ENCODE measurements at places on chromosomes 4 and X. TPM values are rescaled to one million over a fixed set of nuclear protein-coding genes. Genes with fewer than 3 reads are reported as not detected.

DNA sequence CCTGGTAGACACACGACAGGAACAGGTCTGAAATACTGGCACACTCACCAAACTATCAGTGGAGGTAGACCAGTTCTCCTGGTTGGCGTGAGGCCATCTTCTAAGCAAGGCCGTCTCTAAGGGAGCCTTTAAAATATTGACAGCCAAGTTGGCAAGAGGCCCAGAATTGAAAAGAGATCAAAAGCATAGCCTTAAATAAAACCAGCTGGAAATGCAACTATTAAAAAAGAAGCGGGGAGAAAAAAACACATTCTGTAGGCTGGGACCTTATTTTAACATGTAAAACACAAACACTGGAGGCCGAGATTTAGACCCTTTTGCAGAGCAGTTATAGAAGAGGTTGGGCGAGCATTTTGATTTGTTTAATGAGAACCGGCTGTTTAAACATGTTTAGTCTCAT lies 233.0 kb upstream of the CLNK start:
- no peak for DNase-seq

GRCh38 chr4:8409264-8410065 lies 31.1 kb downstream of the ACOX3 start:
- peak; percentile 30 for DNase-seq

- no peak for DNase-seq
Observed at GRCh38 chrX:44203791-44204190, 139.7 kb downstream of the EFHC2 start.

DNA sequence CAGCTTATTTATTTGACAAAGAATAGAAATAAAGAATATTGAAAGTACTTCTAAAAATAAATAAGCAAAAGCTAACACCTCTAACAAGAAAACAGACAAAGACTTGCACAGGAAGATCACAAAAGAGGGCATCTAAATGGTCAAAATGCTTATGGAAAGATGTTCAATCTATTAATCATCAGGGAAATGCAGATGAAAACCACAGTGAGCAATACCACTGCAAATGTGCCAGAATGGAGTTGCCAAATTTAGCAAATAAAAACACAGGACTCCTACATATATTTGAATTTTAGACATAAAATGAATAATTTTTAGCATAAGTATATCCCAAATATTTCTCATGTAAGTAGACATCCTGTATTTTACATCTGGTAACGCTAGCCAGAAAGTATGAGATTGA lies 56.1 kb upstream of the HPGD start:
- peak; percentile 22 for DNase-seq

DNA sequence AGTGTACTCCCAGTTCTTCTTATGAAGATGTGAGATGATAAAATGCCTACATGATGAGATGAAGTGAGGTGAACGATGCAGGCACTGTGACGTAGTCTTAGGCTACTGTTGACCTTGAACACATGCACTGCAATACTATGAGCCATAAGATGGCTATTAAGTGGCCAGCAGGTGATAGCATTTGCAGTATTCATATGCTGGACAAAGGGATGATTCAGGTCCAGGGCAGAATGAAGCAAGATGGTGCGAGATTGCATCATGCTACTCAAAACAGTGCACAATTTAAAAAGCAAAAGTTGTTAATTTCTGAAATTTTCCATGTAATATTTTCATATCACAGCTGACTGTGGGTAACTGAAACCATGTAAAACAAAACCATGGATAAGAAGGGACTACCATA lies 781.4 kb downstream of the PCDH18 start:
- peak; percentile 8 for DNase-seq

DNA sequence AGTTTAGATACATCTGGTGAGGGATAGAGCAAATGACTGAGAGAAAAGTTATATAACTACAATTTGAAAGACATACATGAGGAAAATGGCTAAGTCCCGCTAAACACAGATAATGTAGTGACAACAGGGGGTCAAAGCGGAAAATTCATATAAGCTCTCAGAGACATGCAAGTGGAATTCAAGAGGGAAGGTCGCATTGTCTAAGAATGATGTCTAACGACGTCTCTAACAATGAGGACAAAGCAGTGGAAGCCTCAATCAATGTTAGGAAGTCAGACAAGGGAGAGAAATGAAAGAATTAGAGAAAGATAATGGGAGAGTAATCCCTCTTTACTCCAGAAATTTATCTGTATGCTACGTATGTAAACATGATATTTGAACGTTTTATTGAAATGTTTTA lies 113.4 kb downstream of the ANTXR2 start:
- no peak for DNase-seq

- no peak for DNase-seq
Observed at GRCh38 chrX:12308420-12308819, 170.1 kb downstream of the FRMPD4 start.

GRCh38 chr4:159506801-159507517 lies 404.1 kb downstream of the RAPGEF2 start:
- DNase-seq, result no peak

DNA sequence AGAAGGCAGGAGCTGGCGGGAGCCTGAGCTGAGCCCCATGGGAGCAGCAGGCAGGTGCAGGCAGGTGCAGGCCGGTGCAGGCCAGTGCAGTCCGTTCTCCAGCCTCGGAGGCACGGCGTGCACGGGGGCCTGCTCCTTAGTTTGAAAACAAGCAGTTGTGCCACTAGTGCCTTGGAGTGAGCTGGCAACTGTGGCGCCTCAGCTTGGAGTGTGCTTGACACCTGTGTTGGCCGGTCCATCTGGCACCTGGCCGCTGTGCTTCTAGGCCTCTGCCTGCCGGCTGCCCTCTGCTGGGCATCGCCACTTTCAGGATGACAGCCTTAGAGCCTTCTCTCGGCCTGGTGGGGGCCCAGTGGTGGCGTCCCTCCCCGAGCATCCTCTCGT lies 47.9 kb downstream of the RGS12 start:
- no peak for DNase-seq

GRCh38 chr4:4356106-4357041 lies 30.5 kb upstream of the NSG1 start:
- DNase-seq, result no peak

GRCh38 chr4:58760737-58761136 lies 1650.6 kb upstream of the IGFBP7 start:
- DNase-seq, result peak; percentile 34

- DNase-seq, result peak; percentile 41
Observed at GRCh38 chrX:17376431-17377077, 1.6 kb downstream of the NHS start.

DNA sequence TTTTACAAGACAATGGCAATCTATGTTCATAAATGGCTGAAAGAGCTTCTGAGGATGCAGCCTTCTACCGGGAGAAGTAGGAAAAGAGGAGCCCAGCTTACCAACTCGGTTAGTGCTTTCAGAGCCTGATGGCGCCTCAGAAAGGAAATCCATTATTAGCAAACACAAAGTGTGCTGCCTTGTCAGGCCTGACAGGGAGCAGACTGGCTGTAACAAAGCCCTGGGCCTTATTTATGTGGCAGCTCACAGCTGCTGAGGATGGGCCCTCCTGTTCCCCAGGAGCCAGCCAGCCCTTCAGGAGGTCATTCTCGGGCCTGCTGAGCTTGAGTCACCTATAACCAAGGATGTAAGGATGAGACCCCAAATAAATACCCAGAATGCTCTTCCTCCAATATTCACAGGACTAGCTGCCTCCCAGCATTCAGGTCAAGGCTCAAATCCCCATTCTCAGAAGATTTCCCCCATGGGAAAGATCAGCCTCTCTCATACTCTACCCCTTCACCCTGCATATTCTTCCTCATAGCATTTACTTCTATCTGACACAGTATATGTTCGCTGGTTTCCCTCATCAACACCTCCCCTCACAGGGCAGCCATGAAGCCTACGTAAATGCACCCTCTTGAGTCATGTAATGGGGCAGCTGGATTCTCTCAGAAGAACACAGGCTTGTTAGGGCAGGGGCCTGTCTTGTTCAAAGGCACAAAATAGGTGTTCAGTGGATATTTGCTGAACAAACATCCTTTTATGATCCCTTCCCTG lies 227.0 kb upstream of the RASGEF1B start:
- no peak for DNase-seq

GRCh38 chrX:40099055-40099958 lies 1.5 kb upstream of the BCOR start:
- peak; percentile 41 for DNase-seq

DNA sequence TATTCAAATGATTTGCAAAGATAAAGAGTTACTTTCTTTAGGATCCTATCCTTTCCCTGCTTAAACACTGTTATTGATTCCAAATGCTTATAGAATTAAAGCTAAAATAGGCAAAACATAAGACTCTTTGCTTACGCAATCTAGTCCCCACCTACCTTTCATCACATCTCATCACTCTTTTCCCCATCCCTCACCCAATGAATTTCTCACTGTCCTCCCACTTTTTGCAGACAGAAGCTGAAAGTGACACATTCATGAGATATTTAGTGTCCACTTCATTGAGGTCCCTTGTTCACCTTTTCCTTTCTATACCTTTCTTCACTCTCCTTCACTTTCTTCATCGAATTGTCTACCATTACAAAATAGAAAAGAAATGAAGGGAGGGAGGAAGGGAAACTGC lies 424 bp downstream of the SATL1 start:
- no peak for DNase-seq

- DNase-seq, result no peak
Observed at GRCh38 chrX:1464971-1465285, 12.2 kb upstream of the ASMTL start.

DNA sequence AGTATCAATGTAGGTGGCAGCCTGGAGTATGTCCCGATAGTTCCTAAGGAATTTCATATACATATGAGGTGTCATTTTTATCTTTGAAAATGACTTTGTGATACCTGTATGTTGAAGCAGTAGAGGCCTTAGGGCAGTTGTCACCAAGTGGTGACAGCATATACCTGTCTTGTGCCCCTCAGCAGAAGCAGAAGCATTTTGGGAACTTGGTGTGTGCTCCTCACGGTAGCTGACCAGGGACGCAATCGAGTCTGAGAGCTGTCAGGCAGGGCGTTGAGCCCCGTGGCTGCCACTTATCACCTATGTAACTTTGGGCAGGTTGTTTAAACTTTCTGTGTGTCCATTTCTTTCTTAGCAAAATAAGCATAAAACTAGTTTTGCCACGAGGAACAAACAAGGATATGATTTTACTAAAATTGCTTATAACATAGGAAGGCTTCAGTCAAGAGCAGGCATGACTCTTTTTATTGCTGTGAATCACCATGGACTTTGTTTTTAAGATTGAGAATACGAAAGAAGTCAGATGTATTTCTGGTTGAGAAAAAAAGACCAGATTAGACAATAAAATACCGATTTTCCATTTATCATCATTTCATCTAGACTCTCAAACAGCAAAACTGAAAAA lies 161.5 kb downstream of the CPE start:
- DNase-seq, result no peak

DNA sequence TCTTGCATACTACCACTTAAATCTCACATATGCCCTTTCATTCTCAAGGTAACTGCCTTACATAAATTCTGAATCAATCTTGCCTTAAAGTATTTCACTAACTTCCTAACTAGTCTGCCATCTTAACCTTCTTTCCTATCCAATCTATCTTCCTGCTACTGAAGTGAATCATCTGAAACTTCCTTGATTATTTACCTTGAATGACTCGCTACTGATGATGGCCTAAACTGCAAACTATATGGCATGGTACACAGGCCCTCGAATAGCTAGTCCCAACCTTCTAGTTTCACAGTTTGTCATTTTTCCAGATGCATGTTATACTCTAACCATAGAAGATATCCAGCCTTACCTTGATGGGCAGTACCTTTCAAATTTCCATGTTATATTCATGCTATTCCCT lies 19.9 kb downstream of the PHKA1 start:
- peak; percentile 21 for DNase-seq

DNA sequence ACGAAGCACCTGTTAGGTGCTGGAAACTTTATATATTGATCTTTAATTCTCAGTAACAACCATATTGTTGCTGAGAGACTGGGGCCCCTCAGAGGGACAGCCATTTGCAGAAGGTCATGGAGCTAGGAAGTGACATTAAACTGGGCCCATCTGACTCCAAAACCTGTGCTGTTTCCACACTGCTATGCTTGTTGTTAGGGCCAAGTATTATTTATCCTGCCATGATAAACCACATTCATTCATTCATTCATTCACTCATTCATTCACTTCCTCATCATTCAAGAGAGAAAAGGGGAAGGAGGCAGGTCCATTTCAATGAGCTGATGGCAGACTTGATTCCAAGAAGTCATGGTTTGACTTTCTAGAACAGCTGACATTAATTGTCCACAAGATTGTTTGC lies 237.4 kb downstream of the STIM2 start:
- no peak for DNase-seq

DNA sequence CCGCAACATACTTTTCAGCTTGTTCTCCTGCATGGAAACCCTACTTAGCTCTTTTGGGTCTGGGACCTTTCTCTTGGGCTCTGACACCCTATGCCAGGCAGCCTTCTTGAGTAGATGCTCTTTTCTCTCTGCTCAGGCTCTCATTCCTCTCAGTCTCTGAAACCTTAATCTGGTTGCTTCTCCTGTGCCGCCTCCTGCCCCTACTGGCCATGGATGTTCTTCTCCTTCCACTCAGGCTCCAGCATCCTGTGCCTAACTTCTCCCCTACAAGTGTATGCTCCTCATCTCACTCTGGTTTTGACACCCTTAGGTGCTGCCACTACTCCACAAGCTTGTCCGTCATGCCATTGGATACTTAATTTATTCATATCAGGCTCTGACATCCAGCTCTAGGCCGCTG lies 15.2 kb downstream of the BLTP1 start:
- DNase-seq, result no peak

GRCh38 chr4:122334828-122335227 lies 44.0 kb upstream of the ADAD1 start:
- DNase-seq, result no peak

GRCh38 chr4:108008721-108009120 lies 19.0 kb downstream of the HADH start:
- peak; percentile 41 for DNase-seq

GRCh38 chrX:13293700-13294099 lies 26.2 kb downstream of the ATXN3L start:
- no peak for DNase-seq

- no peak for DNase-seq
Observed at GRCh38 chr4:18034099-18034498, 12.5 kb upstream of the LCORL start.

GRCh38 chr4:165379678-165380064 lies 863 bp downstream of the CPE start:
- no peak for DNase-seq

- DNase-seq, result no peak
Observed at GRCh38 chr4:164424846-164425245, 329.1 kb upstream of the SMIM31 start.

- peak; percentile 71 for DNase-seq
Observed at GRCh38 chr4:123603165-123603564, 206.6 kb downstream of the SPRY1 start.

GRCh38 chr4:45939056-45939455 lies 184.8 kb downstream of the GABRG1 start:
- DNase-seq, result no peak

The STAP1 gene
- not detected for total RNA-seq

The RAB41 gene
- total RNA-seq, result not detected

The CLTRN gene
- total RNA-seq, result not detected

The SRPK3 gene
- total RNA-seq, result 0.03 TPM

The KCTD8 gene
- 0.23 TPM for total RNA-seq

The PAGE5 gene
- 254 TPM for total RNA-seq

The ALB gene
- not detected for total RNA-seq

The SPON2 gene
- not detected for total RNA-seq

The PALLD gene
- 44.1 TPM for total RNA-seq

The CENPE gene
- 24.4 TPM for total RNA-seq

The CPZ gene
- total RNA-seq, result not detected

The PPP2R2C gene
- total RNA-seq, result 31.7 TPM

The FAM149A gene
- total RNA-seq, result 1.5 TPM

The IL21 gene
- total RNA-seq, result not detected

The PARM1 gene
- total RNA-seq, result not detected

The CDKL2 gene
- total RNA-seq, result not detected

The HPRT1 gene
- 18.1 TPM for total RNA-seq

The PDHA2 gene
- total RNA-seq, result not detected

All from HT1080 (cell line).